ENCODE measurements at places on chromosomes 3 and 15. TPM values are rescaled to one million over a fixed set of nuclear protein-coding genes. Genes with fewer than 3 reads are reported as not detected.

Gene EIF4E3
- 26.0 TPM for total RNA-seq

Gene FBXW12
- total RNA-seq, result 0.68 TPM

Gene STOML1
- 26.8 TPM for total RNA-seq

Gene ISLR2
- 4.3 TPM for total RNA-seq

Gene IQGAP1
- total RNA-seq, result 131 TPM

Gene SEMA3G
- 7.6 TPM for total RNA-seq

Gene CHRFAM7A
- total RNA-seq, result 0.46 TPM

Gene BFSP2
- not detected for total RNA-seq

Gene TMEM207
- total RNA-seq, result not detected

Gene P2RY1
- 33.5 TPM for total RNA-seq

Gene ANKRD63
- total RNA-seq, result 2.7 TPM

Gene ARL13B
- 6.4 TPM for total RNA-seq

Gene ARRDC4
- 25.4 TPM for total RNA-seq

Gene C15orf39
- 96.3 TPM for total RNA-seq
